ENCODE measurements at places on chromosomes 5 and 9. TPM values are rescaled to one million over a fixed set of nuclear protein-coding genes. Genes with fewer than 3 reads are reported as not detected.

GRCh38 chr9:127213859-127214258 lies 50.7 kb upstream of the GARNL3 start:
- no peak for DNase-seq

DNA sequence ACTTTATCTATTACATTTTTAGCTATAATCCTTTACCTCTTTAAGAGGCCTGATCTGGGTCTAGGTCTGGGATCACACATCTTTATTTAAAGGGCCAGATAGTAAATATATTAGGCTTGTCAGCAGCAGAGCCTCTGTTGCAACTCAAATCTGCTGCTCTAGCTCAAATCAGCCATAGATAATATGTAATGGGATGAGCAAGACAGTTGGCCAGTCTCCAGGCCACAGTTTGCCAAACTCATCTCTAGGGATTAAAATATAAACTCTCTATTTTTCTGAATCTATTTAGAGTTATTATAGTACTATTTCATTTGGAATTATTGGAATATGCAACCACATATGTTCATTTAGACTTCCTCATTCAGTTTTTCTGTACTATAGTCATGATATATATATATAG lies 115.9 kb upstream of the MINAR2 start:
- DNase-seq = no peak

DNA sequence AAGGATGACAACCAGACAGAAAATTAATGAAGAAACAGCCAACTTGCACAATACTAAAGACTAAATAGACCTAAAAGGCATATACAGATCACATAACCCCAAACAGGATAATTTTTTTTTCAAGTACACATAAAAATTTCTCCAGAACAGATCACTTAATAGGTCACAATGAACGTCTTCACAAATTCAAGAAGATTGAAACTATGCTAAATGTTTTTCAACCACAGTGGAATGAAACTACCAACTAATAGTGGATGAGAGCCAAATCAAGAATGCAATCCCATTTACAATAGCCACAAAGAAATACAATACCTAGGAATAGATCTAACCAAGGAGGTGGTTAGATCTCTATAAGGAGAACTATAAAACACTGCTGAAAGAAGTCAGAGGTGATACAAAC lies 145.8 kb downstream of the TMEM232 start:
- no peak for DNase-seq

The PPP3R2 gene
- total RNA-seq = not detected

The ARL14EPL gene
- under 0.01 TPM for total RNA-seq

The SPATA31C1 gene
- not detected for total RNA-seq

DNA sequence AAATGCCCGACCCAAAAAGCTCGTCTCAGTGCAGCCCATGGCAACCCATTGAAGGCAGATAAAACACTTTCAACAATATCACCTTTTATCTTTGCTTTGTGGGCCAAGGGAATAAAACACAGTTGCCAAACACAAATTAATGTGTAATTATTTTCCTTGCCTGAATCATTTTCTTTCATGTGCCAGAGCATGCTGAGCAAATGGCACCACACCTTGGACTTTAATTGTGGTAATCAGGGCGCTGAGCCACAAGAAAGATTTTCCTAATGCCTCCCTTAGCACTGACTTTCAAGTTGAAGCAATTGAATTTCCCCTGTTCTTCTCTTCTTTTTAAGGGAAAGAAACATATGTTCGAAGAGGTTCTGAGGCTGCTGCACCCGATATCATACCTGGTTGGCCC lies 297.1 kb upstream of the MSX2 start:
- DNase-seq = no peak

DNA sequence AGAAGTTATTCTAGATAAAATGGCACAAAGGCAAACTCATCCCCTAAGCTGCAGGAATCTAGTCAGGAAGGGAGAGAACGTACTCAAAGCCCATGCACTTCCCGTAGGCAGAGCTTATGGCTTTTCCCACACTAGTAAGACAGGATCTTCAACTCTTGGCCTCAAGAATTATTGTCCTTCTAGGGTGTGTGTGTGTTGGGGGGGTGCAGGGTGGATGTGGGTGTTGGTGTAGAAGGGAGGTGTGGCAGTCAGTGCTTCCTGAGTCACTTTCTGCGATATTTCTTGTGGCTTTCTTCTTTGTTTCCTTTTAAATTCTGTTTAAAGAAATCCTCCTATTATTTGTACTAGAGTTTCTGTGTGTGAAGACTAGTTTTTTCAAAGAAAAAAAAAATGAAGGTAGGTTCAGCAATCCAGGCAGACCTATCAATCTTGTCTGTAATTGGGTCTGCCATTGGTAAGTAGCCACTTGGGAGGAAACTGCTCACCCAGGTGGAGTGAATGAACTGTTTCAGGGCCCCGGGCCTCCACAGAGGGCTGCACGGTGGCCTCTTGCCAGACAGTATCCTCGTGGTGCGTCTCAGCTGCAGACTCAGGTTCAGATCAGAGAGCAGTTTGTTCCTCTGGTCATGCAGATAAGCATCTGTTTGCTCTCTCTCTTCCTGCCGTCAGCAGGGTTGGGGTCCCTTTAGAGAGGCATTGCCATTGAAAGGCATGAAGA lies 131.9 kb downstream of the NPR3 start:
- DNase-seq = no peak

- peak; percentile 47 for DNase-seq
These were observed 69.1 kb downstream of the GPR21 start for GRCh38 chr9:123102375-123103113.

DNA sequence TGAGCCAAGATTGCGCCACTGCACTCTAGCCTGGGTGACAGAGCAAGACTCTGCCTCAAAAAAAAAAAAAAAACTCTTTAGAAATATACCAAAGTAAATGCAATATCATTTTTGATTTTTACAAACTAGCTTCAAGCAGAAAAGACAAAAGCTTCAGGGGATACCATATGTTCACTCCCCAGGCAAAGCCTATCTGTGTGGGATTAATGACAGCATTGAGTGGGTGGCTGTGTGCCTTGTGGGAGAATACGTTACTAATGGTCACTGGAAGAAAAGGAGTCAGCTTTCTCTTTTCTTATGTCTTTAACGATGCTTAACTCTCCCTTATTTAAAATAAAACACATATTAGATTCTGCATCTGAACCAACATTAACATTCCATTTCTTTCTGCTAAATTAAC lies 1.9 kb downstream of the PCA3 start:
- no peak for DNase-seq

The DPM2 gene
- 12.3 TPM for total RNA-seq

- peak; percentile 56 for DNase-seq
These were observed at the start of gene VAV2 for GRCh38 chr9:133991964-133992779. Gene VAV2, minus strand, starts transcription at chr9:133992324. Its CDS starts 46 bp downstream, at chr9:133992278.
